ENCODE measurements at places on chromosomes 7 and 10. TPM values are rescaled to one million over a fixed set of nuclear protein-coding genes. Genes with fewer than 3 reads are reported as not detected.

GRCh38 chr10:72340510-72341261 lies 14.0 kb downstream of the DNAJB12 start:
- H3K36me3 ChIP-seq = peaks cover 94% of the 10 kb centered on the region
- H3K4me3 ChIP-seq = no peak overlapping the region
- H3K27ac ChIP-seq = peak overlapping the region; percentile 53

DNA sequence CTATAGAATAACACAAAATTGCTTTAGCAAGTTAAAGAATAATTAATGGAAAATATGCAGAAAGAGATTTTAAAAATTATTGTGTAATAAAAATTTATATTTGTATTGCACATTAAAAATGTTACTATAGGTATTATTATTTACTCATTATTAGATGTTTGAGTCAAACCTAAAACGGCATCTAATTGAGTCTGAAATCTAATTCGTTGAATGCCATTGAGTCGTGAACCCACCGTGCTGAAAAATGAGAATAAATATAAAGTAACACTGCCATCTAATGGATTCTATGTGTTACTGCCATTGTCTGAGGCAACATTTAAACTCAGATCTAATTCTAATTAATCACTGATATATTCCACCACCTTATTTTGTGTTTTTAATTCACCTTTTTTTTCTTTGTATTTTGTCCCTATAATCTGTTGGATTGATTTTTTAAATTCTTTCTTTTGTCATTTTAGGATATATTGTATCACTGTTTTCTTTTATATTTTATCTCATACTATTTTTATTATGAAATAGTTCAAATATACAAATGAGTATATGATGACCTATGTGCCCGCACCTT lies 62.2 kb downstream of the SAMD9 start:
- H3K4me3 ChIP-seq = no peak overlapping the region
- no peaks in the 10 kb centered on the region for H3K27me3 ChIP-seq
- no peaks in the 10 kb centered on the region for H3K4me1 ChIP-seq
- no peaks in the 10 kb centered on the region for H3K36me3 ChIP-seq
- H3K27ac ChIP-seq = no peak overlapping the region
- DNase-seq = no peak

- no peaks in the 10 kb centered on the region for H3K36me3 ChIP-seq
- no peak for DNase-seq
- no peak overlapping the region for H3K27ac ChIP-seq
- H3K27me3 ChIP-seq = no peaks in the 10 kb centered on the region
Observed at GRCh38 chr7:138753610-138754009, 44.2 kb upstream of the TMEM213 start.

- no peak for DNase-seq
- no peak overlapping the region for H3K4me3 ChIP-seq
- H3K4me1 ChIP-seq = peaks cover 8% of the 10 kb centered on the region
- H3K27me3 ChIP-seq = no peaks in the 10 kb centered on the region
- H3K36me3 ChIP-seq = no peaks in the 10 kb centered on the region
Observed at GRCh38 chr10:73083221-73083620, 13.4 kb downstream of the P4HA1 start.

GRCh38 chr7:16421333-16422102 lies at the start of gene CRPPA:
Gene CRPPA (minus strand): TSS chr7:16421538. CDS start chr7:16421322, 216 bp downstream.
- peaks cover 18% of the 10 kb centered on the region for H3K4me1 ChIP-seq
- H3K4me3 ChIP-seq = peak within 1 kb of the TSS; percentile 75
- H3K27ac ChIP-seq = peak within 1 kb of the TSS; percentile 97
- H3K36me3 ChIP-seq = no peaks in the 10 kb centered on the region
- no peaks in the 10 kb centered on the region for H3K27me3 ChIP-seq

- DNase-seq = no peak
- no peaks in the 10 kb centered on the region for H3K4me1 ChIP-seq
- no peaks in the 10 kb centered on the region for H3K27me3 ChIP-seq
Observed at GRCh38 chr7:139602143-139602722, 78.7 kb downstream of the CLEC2L start.

GRCh38 chr7:124155432-124156022 lies 122.7 kb upstream of the TMEM229A start:
- H3K36me3 ChIP-seq = no peaks in the 10 kb centered on the region
- no peak overlapping the region for H3K4me3 ChIP-seq
- H3K4me1 ChIP-seq = no peaks in the 10 kb centered on the region
- no peak overlapping the region for H3K27ac ChIP-seq

DNA sequence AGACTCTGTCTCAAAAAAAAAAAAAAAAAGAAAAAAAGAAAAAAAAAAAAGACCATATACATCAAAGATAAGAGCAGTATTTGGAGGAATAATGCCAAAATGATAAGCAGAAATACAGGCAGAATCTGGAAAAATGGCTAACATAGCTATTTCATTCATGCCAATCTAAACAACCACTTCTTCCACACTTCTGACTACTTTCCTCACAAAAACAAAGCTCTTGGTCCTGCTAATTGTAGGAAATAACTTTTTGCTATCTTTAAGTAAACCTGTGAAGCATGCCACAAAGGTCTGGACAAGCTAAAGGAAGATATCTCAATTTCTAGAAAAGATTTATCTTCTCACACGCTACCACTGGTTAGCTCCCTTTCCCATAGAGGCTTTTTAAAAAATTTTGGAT lies 30.4 kb downstream of the MICU1 start:
- no peaks in the 10 kb centered on the region for H3K27me3 ChIP-seq
- H3K4me3 ChIP-seq = no peak overlapping the region
- no peaks in the 10 kb centered on the region for H3K4me1 ChIP-seq
- H3K27ac ChIP-seq = no peak overlapping the region
- no peak for DNase-seq

DNA sequence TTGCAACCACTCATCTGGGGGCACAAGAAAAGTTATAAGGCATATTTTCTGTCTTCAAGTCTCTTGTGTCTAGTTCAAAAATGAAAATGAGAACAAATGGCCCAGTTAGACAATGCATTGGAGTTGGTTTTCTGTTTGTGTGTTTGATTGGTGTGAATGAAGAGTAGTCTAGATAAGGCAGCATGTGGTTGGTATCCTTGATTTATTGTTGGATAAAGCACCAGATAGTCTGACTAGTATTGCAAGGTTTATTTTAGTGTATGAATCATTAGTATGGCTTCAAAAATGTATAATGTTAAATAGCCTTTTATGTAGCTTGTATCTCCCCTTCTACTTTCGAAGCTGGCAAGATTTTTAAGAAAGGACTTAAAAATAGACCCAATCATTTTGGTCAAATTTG lies 237.3 kb downstream of the CDK14 start:
- H3K36me3 ChIP-seq = no peaks in the 10 kb centered on the region
- H3K4me1 ChIP-seq = no peaks in the 10 kb centered on the region
- no peak overlapping the region for H3K4me3 ChIP-seq
- DNase-seq = no peak

DNA sequence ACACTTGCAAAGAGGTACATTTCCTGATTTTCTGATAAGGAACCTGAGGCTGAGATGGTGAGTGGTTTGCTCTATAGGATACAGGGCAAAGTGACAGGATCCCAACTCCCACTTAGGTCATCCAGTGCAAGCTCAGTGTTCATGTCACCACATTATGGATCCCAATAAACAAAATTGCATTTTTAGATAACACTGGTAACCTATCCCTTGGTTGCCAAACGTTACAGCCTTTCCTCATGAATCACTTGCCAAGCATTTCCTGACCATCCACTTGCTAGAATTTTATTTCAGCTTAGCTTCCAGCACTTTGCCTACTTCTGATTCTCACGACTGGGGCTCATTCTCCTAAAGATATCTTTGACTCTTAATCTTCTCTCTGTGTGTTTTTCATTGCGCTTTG lies 131.4 kb upstream of the ODAD2 start:
- no peaks in the 10 kb centered on the region for H3K36me3 ChIP-seq
- no peak overlapping the region for H3K4me3 ChIP-seq
- H3K27me3 ChIP-seq = no peaks in the 10 kb centered on the region
- no peaks in the 10 kb centered on the region for H3K4me1 ChIP-seq
- no peak for DNase-seq

- H3K36me3 ChIP-seq = no peaks in the 10 kb centered on the region
- H3K27me3 ChIP-seq = no peaks in the 10 kb centered on the region
- peaks cover 13% of the 10 kb centered on the region for H3K4me1 ChIP-seq
- H3K27ac ChIP-seq = no peak overlapping the region
- no peak for DNase-seq
Observed at GRCh38 chr7:7178906-7179305, 3.4 kb upstream of the C1GALT1 start.

DNA sequence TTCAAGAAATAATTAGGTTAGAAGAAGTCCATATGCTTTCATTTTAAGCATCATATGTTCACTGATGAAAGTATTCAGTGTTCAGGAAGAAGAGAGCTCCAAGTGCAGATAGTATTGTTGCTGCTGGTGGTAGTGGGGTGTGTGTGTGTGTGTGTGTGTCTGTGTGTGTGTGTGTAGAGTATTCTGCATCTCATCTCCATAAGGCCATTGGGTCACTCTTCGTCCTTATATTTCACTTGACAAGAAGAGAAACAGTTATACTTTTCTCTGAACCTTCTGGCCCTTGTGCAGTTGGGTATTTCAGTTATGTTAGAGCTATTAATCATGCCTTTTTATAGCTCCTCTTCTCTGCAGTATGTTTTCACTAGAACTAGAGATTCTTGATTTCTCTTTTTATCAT lies 26.2 kb downstream of the ADAM22 start:
- H3K27me3 ChIP-seq = no peaks in the 10 kb centered on the region
- no peaks in the 10 kb centered on the region for H3K36me3 ChIP-seq
- H3K4me1 ChIP-seq = no peaks in the 10 kb centered on the region
- H3K27ac ChIP-seq = no peak overlapping the region
- H3K4me3 ChIP-seq = no peak overlapping the region
- no peak for DNase-seq

DNA sequence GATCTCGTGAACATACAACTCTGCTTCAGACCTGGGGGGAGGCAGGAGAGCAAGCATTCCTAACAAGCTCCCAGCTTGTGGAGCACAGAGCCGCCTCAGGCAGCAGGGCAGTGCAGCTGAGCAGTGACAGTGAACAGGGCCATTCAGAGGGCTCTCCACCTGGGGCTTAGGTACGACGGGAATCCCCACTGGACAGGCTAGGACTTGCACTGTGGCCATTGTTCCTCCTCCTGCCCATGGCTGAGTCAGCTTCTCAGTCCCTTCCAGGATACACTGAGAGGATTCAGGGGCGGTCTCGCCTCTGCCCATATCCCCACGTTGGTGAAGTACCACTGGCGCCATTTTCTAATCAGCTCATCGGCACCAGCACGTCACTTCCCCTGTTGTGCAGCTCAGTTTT lies 71.1 kb downstream of the FIGNL1 start:
- no peak overlapping the region for H3K27ac ChIP-seq
- no peak for DNase-seq
- H3K4me1 ChIP-seq = no peaks in the 10 kb centered on the region
- no peak overlapping the region for H3K4me3 ChIP-seq
- peaks cover 10% of the 10 kb centered on the region for H3K36me3 ChIP-seq
- H3K27me3 ChIP-seq = no peaks in the 10 kb centered on the region

GRCh38 chr7:10646194-10646593 lies 327.5 kb upstream of the PHF14 start:
- H3K36me3 ChIP-seq = no peaks in the 10 kb centered on the region
- no peaks in the 10 kb centered on the region for H3K27me3 ChIP-seq
- no peak overlapping the region for H3K27ac ChIP-seq
- H3K4me3 ChIP-seq = no peak overlapping the region
- DNase-seq = no peak

- no peak overlapping the region for H3K27ac ChIP-seq
- no peaks in the 10 kb centered on the region for H3K4me1 ChIP-seq
- DNase-seq = peak; percentile 41
- H3K36me3 ChIP-seq = no peaks in the 10 kb centered on the region
- no peaks in the 10 kb centered on the region for H3K27me3 ChIP-seq
- no peak overlapping the region for H3K4me3 ChIP-seq
Observed at GRCh38 chr10:131020775-131021174, 290.7 kb downstream of the TCERG1L start.

DNA sequence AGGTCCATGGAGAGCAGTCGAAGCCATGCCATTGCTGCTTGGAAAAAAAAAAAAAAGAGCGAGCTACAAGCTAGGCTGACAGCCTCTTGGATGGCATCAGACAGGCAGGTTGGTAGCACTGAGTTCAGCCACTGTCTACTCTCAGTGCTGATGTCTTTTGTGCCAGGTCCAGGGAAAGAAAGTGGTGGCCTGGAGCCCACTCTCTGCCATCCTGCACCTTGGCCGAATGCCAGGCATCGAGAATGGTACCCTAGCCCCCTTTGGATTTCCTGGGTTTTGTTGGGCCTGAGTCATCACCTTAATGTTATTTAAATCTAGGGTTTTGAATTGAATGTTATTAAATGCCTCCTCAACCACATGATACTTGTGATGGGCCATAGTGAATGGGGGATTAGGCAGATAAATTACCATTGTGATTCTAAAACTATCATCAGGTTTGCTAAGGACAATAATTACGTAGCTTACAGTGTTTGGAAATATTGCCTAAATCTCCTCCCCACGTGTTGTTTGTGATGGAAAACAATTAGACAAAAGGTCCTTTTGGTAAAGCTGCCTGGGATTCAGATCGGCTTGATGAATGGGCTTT lies 195.7 kb upstream of the GPR26 start:
- H3K27ac ChIP-seq = no peak overlapping the region
- no peaks in the 10 kb centered on the region for H3K36me3 ChIP-seq
- H3K4me3 ChIP-seq = no peak overlapping the region
- H3K4me1 ChIP-seq = no peaks in the 10 kb centered on the region
- H3K27me3 ChIP-seq = no peaks in the 10 kb centered on the region

DNA sequence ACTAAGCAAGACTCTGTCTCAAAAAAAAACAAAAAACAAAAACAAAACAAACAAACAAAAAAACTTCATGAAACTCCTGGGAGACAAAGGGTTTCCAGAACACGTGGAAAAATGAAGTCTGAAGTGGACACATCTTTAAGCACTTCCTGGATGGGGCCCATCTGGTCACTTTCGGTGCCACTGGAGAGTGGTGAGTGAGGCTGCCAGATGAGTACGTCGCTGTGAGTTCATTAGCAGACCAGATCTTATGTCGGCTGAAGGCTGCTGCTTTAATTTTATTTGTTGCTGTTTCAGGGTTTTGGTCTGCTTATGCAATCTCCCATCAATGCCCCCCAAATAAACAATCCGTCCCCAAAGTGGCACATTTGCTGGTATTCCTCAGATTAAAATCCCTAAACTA lies 64.4 kb downstream of the NPTX2 start:
- DNase-seq = no peak
- no peaks in the 10 kb centered on the region for H3K27me3 ChIP-seq
- H3K27ac ChIP-seq = no peak overlapping the region
- H3K4me3 ChIP-seq = no peak overlapping the region
- no peaks in the 10 kb centered on the region for H3K4me1 ChIP-seq
- no peaks in the 10 kb centered on the region for H3K36me3 ChIP-seq

- no peaks in the 10 kb centered on the region for H3K27me3 ChIP-seq
- peaks cover 8% of the 10 kb centered on the region for H3K4me1 ChIP-seq
- DNase-seq = no peak
- H3K4me3 ChIP-seq = no peak overlapping the region
- no peak overlapping the region for H3K27ac ChIP-seq
- no peaks in the 10 kb centered on the region for H3K36me3 ChIP-seq
Observed at GRCh38 chr10:15627617-15628196, 92.0 kb downstream of the ITGA8 start.

VAX1 gene
- not detected for total RNA-seq

ZNF117 gene
- total RNA-seq = 18.7 TPM

CFAP58 gene
- 0.14 TPM for total RNA-seq

XPNPEP1 gene
- 45.2 TPM for total RNA-seq

VGF gene
- total RNA-seq = not detected

C10orf62 gene
- not detected for total RNA-seq
